ENCODE measurements at places on chromosomes 3 and 15.

- DNase-seq, result no peak
These were observed 6.0 kb downstream of the SNRPA1 start for GRCh38 chr15:101288905-101289513.

DNA sequence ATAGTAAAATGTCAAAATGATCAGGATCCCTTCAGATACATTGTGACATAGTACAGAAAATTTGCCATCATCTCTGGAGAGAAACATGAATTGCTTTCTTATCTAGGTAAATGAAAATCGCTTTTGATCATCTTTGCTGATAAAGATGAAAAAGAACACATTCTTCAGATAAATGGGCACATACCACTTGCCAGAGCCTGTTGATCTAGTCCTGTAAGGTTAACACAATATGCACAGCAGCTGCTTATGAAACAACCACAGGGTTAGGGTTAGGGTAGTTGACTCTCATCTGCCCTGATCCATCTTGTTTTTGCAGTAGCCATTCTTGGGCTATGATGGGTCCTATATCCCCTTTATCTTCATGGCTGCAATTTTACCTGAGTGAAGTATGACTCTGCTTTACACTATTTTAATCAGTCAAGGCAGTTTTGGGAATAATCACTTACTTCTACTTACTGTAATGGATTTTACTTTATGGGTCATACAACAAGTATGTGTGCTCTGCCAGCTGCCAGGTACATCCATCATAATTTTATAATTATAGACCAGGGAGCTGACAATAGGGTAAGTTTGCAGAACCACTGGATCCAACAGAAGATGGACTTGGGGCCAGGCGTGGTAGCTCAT lies 12.6 kb upstream of the SPINK8 start:
- no peak for DNase-seq

DNA sequence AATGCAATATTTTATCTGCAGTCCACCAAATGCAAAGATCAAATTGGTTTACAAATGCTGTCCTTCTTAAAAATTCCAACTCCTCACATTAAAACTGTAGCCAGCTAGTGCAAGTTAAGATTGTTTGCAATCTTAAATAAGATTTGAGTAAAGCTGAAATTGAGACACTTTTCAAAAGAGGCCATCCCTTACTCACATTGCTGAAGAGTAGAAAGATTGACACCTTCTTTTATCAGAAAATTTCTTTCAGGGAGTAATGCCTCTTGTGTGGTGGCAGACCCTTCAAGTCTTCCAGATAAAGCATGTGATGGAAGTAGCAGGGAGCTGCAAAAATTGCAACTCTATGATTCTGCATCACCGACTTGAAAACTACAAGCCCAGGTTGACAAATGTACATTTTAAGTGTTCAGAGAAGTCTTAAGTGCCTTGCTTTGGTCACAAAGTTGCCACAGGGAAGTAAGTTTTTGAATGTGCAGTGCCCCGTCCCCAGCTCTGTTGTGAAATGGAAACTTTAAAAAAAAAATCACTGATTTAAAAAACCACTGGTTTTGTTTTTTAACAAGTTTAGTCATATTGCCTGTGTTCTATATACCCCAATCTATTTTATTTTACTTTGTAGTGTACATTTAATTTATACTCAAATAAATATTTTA lies 12.6 kb downstream of the CD86 start:
- DNase-seq, result no peak

DNA sequence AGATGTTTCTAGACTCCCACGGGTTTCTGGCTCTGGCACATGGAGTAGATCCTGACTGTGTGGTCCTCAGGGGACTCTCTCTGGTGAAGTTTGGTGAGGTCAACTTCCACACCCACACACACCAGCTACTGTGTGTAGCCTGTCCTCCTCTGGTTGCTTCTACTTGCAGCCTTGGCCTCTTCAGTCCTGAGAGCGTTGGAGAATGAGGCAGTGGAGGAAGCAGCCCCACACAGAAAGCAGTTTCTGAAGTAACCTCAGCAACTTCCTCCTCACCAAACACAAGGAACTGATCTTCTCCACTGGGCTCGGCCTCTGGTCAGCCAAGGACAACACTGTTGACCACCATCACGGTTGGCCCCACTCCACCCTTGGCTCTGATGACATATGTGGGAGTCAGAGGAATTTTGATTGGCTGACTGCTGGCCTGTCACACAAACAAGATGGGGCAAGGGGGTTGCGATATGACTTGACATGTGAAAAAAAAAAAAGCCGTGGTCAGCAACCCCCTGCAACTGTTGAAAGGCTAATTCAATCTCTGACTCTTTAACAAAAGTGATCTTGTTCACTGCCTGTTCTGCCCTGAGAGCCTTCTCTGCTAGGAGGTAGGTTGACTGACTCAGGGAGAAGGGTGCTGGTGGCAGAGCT lies 19.6 kb downstream of the CD86 start:
- DNase-seq, result no peak

DNA sequence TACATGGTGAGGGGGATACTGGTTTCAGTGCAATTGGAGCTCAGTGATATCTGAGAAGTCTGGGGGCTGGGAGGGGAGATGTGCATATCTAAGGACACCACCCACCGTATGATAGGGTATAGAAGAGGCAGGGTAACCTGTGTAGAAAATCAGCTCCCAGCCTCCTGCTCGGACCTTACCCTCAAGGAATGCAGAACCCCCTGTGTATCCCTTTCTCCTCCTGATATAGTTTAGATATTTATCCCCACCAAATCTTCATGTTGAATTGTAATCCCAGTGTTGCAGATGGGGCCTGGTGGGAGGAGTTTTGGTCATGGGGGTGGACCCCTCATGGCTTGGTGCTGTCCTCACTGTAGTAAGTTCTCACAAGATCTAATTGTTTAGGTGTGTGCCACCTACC lies 48.2 kb upstream of the GATA2 start:
- DNase-seq, result no peak

- no peak for DNase-seq
These were observed 209.4 kb downstream of the DIPK2A start for GRCh38 chr3:144181062-144181461.

DNA sequence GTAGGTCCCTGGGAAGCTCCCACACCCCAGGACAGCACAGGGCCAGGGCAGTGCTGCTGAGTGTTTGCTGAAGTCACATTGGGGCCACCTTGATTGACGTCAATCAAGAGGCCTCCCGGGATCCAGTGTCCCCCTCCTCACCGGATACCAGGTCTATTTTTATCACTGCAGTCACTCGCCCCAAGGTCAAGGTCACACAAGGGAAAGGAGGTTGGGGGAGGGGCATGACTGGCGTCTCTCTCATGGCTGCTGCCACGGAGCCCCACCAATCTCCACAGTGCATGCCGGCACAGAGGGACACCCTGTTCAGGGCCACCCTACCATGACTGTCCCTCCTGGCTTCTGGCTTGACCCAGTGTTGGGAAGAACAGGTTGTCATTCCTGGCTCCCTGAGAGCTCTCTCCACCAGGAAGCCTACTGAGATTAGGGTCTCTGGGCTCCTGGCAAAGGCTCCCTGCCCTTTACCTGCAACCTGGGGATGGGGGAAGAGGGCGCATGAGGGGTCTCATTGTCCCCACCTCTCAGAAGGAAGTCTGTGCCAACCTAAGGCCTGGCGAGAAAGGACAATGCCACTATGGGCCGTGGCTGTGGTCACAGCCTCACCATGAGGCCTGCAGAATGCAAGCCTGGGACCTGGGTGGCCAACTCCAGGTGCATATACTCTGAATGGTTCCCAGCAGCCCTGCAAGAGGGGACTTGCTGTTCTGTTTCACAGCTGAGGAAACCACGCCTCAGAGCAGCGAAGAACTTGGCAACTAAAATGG lies 1.5 kb downstream of the MYL3 start:
- no peak for DNase-seq

DNA sequence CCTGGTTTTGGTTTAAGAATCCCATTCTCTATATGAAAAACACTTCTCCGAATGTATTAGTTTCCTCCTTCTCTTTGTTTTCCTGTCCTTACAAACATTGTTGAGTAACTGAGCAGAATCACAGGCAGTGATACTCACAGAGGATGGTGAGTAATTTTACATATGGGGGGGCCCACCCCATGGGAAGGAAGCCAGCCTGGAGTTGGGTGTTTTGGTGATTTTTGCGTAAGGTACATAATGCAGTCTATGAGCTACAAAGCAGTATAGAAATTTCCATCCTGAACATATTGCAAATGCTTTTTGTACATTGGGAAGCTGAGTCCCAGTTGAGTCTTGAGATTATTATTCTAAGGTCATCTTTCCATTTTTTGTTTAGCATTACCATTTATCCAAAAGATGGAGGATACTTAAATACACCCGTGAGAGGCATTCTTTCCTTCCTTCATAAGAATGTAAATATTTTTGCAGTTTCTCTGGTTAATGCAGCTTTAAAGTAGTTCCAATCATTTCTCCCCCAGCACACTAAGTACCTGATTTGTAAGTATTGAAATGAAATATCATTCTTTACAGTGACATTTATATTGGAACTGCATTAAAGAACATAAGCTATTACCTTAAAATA lies 476.8 kb downstream of the AGBL1 start:
- no peak for DNase-seq

DNA sequence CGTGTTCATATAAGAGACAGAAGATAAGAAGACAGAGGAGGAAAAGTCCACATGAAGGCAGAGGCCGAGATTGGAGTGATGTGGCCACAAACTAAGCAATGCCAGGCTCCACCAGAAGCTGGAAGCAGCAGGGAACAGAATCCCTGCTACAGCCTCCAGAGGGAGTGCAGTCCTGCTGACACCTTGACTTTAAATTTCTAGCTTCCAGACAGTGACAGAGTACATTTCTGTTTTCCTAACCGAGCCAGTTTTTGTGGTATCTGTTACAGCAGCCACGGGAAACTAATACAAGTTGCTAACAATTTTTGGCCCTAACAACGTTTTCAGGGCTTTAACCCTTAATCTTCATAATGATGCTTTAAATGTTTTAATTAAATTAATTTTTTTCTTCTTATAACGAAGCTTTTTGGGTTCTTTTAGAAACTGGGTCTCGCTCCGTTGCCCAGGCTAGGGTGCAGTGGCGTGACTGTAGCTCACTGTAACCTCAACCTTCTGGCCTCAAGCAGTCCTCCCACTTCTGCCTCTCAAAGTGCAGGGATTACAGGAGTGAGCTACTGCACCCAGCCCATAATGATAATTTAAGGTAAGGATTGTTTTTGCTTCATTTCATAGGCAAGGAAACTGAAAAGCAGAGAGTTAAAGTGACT lies 202.3 kb upstream of the PROK2 start:
- no peak for DNase-seq

GRCh38 chr3:43102773-43103480 lies 3.0 kb downstream of the POMGNT2 start:
- no peak for DNase-seq

- no peak for DNase-seq
These were observed 65.8 kb upstream of the PTX3 start for GRCh38 chr3:157370867-157371266.

DNA sequence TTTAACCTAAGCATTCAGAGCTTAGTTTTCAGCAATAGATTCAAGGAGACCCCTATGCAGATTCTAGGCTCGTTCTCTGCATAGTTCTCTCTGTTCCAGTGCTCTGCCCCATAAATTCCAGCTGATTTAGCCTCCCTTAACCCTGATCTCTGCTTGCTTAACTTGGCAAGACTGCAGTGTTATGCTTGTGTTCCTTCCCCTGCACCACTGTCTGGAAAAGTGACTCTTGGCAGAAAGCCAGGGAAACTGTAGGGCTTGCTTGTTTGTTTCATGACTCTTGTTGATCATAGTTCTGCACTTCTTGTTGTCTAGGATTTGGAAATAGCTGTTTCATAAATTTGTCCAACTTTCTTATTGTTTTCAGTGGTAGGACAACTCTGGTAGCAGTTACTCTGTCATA lies 40.1 kb downstream of the ANAPC13 start:
- DNase-seq, result no peak

DNA sequence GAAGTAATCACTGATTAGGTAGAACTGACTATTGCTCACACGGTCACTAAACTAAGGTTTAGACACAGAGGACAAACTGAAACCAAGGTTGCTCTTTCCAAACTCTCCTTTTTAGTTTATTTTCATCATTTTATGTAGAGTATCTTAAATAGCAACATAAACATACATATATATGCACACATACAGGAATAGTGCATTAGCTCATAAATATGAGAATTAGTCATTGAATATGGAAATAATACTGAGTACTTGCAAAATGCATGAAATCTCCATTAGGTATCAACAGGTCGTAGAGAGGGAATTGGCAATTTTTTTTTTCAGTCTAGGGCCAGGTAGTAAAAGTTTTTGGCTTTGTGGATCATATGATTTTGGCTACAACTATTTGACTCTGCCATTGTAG lies 557.1 kb downstream of the NLGN1 start:
- no peak for DNase-seq

- DNase-seq, result no peak
These were observed 6.5 kb upstream of the CLDN16 start for GRCh38 chr3:190381441-190381840.

DNA sequence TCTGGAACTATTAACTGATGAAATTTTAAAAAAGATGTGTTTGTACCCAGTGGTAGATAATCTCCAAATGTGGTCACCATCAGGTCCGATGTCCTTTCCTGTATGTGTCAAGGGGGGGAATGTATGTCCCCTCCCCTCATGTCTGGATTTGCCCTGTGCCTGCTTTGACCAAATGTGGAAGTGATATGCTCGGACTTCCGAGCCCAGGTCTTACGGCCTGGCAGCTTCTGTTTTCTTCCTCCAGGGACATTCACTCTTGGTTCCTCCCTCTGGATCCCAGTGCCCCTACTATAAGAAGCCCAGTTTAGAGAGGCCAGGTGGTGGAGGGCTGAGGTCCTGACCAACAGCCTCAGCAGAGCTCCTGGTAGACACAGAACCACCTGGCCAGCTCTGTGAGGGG lies 75.5 kb downstream of the CCR1 start:
- DNase-seq, result no peak

- no peak for DNase-seq
These were observed 4.4 kb downstream of the NAA50 start for GRCh38 chr3:113741620-113742019.

DNA sequence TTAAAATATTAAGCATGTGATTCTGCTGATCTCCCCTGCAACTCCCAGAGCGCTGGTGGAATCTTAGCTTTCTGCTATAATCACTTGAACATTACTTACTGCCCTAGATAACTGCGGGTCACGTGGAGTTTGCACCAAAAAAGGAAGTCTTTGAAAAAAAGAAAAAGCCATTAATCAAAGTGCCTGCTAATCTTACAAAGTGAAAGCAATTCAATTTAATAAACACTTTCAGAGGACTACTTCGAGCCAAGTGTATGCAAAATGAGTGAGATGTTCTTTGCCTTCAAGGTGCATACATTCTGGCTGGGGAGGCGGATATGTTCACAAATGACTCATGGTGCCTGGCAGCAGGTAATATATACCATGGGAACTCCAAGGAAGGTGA lies 109.9 kb upstream of the GAP43 start:
- DNase-seq, result no peak

DNA sequence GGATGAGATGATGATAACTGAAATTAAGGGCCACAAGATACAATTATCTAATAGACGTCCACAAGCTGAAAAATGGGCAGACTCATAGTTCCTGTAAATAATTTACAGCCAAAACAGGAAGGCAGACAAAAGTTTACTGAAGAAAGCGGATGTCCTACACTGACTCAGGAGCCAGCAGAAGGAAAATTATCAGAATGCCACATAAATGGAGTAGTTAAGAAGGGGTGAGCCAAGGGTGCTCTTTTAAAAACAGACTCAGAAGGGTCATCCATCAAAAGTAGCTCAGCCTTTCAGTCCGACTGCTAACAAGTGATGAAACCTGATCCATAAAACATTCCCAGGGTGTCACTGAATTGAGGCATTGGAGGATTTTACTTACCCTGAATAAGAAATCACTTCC lies 39.8 kb downstream of the TUSC7 start:
- no peak for DNase-seq

Data from stimulated activated CD4-positive, alpha-beta T cell treated with anti-CD3 and anti-CD28 coated beads, Interleukin-15, amount 100 ng/mL, for 1 hour (primary cell).